ENCODE measurements at places on chromosomes 16 and 17.

DNA sequence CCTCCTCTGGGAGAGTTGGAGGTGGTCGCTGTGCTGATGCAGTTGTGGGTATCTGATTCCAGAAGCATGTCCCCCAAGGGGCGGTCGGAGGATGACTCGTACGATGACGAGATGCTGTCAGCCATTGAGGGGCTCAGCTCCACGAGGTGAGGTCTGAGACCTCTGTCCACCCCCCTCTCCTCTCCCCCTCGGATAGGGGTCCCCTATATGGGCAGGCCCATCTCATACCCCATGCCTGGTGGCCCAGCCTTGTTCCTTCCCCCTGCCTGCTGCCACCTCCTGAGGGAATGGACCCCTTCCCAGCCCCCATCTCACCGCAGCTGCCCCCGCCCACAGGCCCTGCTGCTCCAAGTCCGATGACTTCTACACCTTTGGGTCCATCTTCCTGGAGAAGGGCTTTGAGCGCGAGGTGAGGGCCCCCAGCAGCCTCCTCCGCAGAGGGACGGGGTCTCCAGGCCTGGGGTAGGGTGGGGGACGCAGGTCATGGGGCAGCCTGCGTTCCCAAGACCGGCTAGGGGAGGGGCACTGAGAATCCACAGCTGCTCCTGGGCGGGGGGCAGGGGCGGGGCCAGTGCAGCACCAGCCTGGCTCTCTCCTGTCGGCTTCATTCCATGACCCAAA is 39.2 kb downstream of the ADCY7 start:
- no peak for DNase-seq

DNA sequence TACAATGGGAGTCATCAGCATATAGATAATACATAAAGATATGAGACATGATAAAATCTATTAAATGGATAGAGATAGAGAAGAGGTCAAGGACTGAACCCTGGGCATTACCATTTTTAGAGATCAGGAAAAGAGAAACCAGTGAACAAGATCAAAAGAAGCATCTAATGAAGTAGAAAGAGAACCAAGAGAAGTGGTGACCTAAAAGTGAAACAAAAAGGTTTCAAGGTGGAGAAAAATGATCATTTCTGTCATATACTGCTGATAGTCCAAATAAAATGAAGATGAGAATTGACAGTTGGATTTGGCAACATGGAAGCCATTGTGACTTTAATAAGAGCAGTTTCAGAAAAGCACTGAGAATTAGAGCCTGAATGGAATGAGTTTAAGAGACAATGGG is 165.1 kb downstream of the PPM1E start:
- DNase-seq, result no peak

DNA sequence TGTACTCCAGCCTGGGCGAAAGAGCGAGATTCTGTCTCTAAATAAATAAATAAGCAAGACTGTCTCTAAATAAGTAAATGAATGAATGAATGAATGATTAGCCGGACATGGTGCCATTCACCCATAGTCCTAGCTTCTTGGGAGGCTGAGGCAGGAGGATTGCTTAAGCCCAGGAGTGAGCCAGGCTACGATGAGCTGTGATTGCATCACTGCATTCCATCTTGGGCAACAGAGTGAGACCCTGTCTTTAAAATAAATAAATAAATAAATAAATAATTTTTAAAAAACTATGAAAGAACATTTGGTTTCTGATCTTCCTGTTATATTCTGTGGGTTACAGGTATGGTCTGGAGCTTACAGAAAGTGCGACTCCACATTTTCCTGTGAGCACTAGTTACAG is 65.0 kb downstream of the C17orf58 start:
- no peak for DNase-seq

GRCh38 chr16:10385725-10386516 is at the start of gene ATF7IP2:
TSS of gene ATF7IP2 (plus strand) at chr16:10386061. CDS start at chr16:10430621, 44,560 bp downstream.
- DNase-seq, result peak; percentile 90

DNA sequence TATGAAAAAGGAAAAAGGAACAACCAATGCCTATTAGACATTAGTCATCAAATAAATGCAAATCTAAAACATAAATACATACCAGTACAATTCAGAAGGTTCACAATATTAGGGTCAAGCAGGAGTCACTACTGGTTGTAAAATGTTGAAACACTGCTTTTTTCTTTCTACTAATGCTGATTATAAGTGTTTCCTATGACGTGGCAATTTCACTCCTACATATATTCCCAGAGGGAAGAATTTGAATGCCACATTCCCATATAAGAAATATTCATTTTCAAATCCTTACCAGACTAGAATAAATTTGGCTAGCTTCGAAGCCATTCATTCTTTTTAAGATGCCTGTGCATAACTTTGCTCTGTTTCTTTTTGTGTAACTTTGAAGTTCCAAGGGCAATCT is 2.6 kb upstream of the KRTAP9-2 start:
- no peak for DNase-seq

- no peak for DNase-seq
Observed at GRCh38 chr16:88013091-88013609, 61.9 kb downstream of the BANP start.

GRCh38 chr17:29331075-29331707 is 37.2 kb upstream of the NUFIP2 start:
- DNase-seq, result no peak

GRCh38 chr17:19703828-19704613 is 12.4 kb downstream of the SLC47A2 start:
- DNase-seq, result no peak

DNA sequence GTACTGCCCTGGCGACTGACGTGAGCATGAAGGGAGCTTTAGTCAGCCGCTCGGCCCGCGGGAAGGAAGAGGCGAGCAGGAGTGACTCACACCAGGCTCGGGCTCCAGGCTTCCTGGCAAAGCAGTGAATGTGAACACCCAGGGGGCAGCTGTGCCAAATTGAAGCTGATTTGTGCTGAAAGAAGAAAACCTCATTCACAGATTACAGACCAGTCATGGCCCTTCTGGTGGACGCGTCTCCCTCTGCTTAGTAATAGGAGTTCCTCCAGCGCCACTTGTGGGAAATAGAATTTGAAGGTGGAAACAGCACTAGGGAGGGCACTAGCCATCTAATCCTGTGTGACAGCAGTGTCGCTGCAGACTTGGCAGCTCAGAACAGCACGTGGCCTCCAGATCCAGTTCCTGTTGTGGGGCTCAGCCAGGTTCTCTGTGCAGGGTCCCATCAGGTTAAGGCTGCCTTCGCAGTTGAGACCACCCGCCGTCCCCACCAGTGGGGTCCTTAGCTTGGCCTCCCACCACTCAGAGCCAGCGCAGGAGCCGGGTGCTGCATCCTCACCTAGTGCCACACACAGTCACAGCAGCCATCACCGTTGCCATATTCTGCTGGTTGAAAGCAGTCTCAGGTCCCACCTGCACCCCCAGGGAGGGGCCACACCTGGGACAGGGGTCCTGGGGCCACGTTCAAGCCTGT is 164.5 kb upstream of the CHMP6 start:
- DNase-seq, result no peak

- no peak for DNase-seq
Observed at GRCh38 chr16:79560318-79560717, 40.2 kb downstream of the MAF start.

GRCh38 chr16:5478036-5478435 is 380.4 kb upstream of the EEF2KMT start:
- DNase-seq, result no peak

DNA sequence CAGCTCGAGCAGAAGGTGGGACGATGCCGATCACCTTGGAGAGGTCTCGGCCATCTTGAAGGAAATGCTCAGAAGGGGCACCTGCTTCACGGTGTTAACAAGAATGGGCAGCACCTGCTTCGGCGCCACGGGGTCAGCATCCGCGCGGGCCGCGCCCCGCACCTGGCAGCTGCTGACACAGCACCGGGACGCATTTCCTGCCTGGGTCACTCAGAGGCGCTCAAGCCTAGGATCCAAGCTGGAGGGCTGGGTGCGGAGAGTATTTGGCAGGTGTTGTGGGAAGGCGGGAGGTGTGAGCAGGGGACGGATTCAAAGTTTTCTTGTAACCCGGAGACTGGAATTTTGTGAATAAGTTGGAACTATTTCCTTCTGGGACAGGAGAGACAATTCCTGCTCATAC is 39.3 kb upstream of the AKTIP start:
- DNase-seq, result no peak

DNA sequence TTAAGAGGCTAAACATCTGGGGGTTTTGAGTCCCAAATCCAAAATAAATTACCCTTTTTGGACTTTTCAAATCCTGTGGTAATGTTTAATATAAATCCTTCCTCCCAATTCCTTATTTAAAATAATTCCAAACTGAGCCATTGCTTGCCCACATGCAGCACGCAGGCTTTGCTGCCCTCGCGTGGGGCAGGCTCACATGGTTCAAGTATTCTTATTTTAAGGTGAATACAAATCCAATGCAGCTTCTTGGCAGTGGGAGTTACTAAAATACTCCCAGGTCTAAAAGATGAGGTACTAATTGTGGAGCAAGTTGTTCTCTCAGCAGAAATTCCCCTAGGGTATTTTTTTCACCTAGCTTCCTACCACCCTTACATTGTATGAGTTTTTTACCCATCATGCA is 33.0 kb downstream of the CYB561 start:
- no peak for DNase-seq

GRCh38 chr17:39652587-39653315 is 12.4 kb upstream of the TCAP start:
- no peak for DNase-seq

- no peak for DNase-seq
Observed at GRCh38 chr17:2545393-2545792, 33.7 kb upstream of the METTL16 start.

GRCh38 chr16:73052576-73052975 is 4.6 kb upstream of the ZFHX3 start:
- no peak for DNase-seq
